NCI-H1417 treated with DMSO at 0.1 percent for 48 hours (cell line): ENCODE measurements at places on chromosomes 6 and 20.
A peak's percentile ranks its signal among the peaks of the same experiment; 100 is the strongest.

GRCh38 chr6:158467923-158468322, 92.0 kb upstream of the TMEM181 start:
- DNase-seq = peak; percentile 97

- no peak for DNase-seq
These were observed 40.2 kb downstream of the SASH1 start for GRCh38 chr6:148382861-148383260.

DNA sequence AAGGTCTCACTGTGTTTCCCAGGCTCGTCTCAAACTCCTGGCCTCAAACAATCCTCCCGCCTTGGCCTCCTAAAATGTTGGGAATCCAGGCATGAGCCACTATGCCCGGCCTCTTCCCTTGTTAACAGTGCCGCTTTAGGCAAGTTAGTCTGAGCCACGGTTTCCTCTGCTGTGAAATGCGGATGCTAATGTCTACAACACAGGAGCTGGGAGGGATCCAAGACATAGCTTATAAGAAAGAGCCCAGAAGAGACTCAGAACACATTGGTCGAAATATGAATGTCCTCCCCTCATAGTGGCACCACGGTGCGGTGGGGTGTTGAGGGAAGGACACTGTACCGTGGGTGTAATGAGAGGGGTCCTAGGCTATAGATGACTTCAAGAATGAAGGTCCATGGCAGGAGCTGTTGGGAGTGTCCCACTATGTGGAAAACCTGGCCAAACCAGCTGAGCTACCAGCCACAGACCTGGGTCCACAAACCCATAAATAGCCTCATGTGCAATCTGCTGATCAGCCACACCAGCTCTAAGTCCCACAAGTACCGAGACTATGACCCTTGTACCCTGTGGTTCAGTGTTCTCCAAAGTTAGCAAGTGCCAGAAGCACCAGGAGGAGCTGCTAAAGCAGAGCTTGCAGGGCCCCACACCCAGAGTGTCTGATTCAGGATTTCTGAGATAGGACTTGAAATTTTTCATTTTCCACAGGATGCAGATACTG, 57.8 kb upstream of the ZFAND3 start:
- DNase-seq = no peak

DNA sequence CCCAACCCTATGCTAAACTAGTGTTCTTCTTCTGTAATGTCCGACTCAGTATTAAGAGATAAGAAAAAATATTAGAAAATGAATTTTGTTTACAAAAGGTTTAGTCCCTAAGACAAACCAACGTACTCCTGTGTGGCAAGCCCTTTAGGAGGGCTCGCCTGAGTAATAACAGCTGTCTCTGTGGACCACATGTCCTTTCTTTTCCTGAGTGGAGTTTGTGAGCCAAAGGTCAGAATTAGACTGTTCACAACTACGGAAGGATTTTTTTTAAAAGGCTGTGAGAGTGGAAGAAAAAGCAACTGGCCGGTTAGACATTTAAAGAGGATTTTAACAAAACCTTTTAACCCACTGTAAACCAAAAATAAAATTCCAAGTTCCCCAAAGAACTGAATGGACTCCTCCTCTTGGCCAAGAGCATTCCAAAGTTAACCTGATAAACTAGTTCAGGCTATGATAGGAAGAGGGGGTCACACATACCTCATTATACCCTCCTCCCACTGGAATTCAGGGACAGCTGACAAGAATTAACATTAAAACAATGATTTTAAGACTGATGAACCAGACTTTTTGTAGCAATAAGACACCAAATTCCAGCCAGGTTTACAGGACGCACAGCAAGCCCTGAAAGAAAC, 43.5 kb downstream of the FAM184A start:
- no peak for DNase-seq

DNA sequence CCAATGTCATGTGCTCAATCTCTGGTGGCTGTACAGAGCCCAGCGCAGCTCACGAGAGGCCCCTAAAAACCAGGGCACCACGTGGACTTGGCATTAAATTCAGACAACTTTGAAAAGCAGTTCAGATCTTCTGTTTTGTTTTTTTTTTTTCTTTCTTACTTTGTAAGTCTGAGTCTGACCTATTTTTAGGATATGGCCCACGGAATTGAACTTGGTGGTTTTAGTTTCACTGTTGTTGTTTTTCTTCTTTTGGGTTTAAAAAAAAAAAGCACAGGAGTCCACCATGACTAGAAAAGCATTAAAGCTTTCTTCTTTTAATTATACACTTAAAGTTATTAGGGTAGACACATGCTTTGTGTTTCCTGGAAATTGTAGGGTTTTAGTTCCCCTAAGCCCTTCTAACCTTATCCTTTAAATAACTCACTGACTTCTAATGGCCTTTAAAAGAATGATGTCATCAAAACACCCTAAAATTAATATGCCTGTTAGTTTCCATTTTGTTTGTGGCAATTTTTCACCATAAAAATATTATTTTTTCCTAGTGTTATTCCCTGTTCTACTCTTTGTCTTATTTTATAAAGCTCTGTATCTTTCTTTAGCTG, 48.5 kb upstream of the CCN2 start:
- no peak for DNase-seq

DNA sequence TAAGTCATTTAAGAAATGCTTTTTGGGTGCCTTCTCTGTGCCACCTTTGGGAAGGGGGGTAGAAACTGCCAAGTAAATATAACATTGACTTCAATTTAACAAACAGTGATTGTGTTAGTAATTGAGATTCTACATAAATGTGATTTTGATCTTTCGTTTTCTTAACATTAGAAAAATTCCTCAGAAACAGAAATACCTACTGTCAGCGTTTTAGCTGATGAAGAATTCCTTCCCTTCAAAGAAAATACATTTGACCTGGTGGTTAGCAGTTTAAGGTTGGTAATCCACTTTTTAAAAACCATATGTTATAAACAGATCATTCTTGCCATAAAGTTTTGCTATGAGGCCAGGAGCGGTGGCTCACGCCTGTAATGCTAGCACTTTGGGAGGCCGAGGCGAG, 9.8 kb downstream of the NDUFAF5 start:
- DNase-seq = no peak

DNA sequence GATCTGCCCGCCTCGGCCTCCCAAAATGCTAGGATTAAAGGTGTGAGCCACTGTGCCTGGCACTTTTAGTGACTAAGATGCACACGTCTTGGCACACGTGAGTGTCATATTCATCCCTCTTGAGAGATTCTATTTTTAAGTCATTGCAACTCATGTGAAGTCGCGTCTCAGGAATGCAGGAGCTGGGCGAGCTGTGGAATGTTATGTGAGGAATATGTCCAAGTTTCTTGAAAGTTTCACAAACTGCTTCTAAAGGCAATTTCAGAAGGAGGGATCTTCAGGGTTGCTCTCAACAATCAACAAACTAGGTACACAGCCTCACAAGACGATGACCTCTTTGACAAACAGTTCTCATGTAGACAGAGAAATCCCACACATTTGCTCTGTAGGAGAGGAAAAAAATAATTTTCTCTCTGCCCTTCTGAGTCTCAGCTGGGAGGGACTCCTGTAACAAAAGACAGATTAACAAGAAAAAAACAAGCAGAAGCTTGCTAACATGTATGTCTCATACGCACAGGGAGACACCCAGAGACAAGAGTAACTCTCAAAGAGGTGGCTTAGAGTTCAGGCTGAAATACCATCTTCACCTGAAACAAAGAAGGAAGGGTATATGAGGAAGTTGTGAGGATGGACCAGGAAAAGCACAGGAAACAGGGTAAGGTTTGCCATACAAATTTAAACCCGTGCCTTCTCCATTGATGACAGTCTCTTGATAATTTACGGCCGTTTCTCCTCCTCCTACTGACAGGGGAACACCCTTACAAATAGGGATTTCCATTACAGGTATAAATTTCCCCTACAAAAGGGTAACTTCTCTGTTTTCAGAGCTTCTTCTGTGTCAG, 45.3 kb upstream of the FAM50B start:
- no peak for DNase-seq

GRCh38 chr20:44174996-44175765, 11.8 kb downstream of the JPH2 start:
- DNase-seq = no peak

GRCh38 chr6:10618409-10618808, 76.0 kb downstream of the C6orf52 start:
- no peak for DNase-seq

DNA sequence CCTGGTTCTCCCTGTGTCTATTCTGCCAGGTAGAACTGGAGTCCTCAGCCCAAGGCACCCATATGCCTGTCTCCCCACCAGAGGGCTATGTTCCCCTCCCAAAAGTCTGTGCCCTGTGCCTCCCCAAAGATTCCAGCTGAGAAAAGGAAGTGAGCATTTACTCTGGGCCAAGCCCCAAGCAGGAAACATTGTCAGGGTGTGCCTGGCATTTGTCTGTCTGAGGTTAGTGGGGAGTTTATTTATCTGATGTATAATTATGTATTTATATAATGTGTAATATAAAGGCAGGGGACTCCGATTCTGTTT, 5.6 kb downstream of the GDF5 start:
- no peak for DNase-seq

DNA sequence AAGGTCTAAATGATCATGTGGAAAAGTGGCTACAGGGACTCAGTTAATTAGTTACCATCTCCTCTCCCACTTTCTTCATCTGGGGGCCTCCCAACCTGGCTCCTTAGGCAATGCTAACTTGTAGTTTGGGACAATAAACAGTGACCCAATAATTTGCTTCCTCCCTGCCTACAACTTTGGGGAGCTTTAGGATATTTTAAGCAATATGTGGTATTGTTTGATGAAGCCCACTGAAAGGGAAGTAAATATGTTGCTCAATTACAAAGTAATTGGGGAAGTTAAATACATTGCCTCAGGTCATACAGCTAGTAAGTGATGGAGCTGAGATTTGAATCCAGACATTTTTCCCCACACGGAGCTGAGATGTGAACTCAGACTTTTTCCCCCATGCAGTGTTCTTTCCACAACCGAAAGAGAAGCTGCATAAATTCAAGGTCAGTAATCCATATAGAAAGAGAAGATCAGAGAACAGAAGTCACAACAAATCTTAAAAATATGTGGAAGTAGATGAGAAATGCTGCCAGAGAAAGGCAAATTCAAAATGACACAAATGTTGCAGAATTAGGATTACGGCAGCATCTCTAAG, 26.6 kb downstream of the ZHX3 start:
- DNase-seq = no peak

DNA sequence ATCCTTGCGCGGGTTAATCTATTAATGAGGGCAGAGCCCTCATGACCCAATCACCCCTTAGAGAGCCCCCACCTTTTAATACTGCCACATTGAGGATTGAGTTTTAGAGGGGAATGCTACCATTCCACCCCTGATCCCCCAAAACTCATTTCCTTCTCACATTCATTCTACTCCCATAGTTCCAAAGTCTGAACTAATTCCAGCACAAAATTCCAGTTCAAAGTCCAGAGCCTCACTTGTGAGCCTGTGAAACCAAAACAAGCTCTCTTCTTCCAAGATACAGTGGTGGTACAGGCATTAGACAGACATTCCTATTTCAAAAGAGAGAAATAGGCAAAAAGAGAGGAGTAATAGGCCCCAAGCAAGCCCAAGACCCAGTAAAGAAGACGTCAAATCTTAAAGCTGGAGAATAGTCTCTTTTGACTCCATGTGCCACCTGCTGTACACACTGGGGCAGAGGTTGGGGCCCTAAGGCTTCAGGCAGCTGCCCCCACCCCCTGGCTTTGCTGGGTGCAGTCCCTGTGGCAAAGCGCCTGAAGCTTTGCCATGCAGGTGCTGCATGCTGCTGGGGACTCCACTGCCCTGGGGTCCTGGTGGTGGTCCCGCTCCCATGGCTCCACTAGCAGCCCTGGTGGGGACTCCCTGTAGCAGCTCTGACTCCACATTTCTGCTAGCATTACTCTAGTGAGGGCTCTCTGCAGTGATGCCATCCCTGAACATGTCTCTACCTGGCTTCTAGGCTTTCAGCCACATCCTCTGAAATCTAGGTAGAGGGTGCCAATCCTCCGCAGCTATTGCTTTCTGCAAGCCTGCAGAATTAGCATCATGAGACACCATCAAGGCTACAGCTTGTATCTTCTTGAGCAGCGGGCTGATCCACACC, 41.3 kb downstream of the RSPH3 start:
- no peak for DNase-seq

GRCh38 chr6:31287619-31288018, 15.7 kb upstream of the HLA-C start:
- no peak for DNase-seq

DNA sequence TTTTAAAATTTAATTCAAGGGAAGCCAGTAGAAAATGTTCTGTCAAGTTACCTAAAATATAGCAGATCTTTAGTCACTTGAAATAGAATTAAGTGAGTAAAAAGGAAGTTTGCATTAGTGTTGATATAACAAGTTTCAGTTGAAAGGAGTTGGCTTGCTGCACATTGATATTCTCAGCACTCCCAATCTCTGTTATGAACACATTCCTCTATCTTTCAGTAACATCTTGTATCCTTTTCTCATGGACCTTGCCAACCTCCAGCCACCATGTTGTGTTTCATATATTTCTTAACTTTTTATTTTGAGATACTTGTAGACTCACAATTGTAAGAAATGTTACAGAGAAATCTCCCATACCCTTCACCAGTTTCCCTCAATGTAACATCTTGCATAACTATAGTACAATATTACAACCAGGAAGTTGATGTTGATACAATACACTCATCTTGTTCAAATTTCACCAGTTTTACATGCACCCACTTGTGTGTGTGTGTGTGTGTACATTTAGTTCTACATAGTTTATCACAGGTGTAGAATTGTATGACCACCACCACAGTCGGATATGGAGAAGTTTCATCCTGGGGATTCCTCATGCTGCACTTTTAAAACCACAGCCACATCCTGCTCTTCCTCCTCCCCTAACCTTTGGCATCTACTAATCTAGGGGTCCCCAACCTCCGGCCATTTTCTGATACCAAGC, 20.2 kb upstream of the PAQR8 start:
- DNase-seq = no peak

GRCh38 chr6:24274441-24275083, 83.3 kb downstream of the DCDC2 start:
- DNase-seq = peak; percentile 10

- DNase-seq = no peak
These were observed 88.7 kb downstream of the ZHX3 start for GRCh38 chr20:41228858-41229257.
